ENCODE measurements at places on chromosomes 6 and 20.

DNA sequence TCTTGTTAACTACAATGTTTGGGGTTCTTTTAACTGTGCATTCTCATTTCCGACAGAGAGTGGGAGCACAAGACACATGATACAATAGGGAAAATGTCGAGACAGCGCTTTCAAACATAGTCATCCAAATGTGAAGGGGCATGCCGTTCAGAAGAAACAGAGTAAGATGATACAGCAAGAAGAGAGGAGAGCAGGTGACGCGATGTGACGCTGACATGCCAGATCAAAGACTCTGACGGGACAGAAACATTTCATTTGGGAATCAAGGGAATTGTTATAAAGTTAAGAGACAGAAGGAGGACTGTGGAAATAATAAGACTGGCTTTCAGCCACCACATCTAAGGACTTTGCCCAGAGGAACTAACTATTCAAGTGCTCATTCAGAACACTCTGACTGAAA, 117.4 kb downstream of the FAXC start:
- DNase-seq = no peak
- H3K27me3 ChIP-seq = peaks cover 5% of the 10 kb centered on the region
- no peaks in the 10 kb centered on the region for H3K36me3 ChIP-seq

- H3K36me3 ChIP-seq = no peaks in the 10 kb centered on the region
Observed at GRCh38 chr20:46901638-46902037, 7.0 kb downstream of the EYA2 start.

GRCh38 chr20:11813106-11813890, 104.4 kb upstream of the BTBD3 start:
- peaks cover 2% of the 10 kb centered on the region for H3K4me1 ChIP-seq
- DNase-seq = no peak
- H3K27ac ChIP-seq = no peak overlapping the region
- H3K4me3 ChIP-seq = no peak overlapping the region
- H3K27me3 ChIP-seq = no peaks in the 10 kb centered on the region
- no peaks in the 10 kb centered on the region for H3K36me3 ChIP-seq

GRCh38 chr6:126010040-126010439, 23.7 kb downstream of the TRMT11 start:
- no peak overlapping the region for H3K4me3 ChIP-seq
- no peaks in the 10 kb centered on the region for H3K27me3 ChIP-seq
- H3K27ac ChIP-seq = no peak overlapping the region
- no peak for DNase-seq

DNA sequence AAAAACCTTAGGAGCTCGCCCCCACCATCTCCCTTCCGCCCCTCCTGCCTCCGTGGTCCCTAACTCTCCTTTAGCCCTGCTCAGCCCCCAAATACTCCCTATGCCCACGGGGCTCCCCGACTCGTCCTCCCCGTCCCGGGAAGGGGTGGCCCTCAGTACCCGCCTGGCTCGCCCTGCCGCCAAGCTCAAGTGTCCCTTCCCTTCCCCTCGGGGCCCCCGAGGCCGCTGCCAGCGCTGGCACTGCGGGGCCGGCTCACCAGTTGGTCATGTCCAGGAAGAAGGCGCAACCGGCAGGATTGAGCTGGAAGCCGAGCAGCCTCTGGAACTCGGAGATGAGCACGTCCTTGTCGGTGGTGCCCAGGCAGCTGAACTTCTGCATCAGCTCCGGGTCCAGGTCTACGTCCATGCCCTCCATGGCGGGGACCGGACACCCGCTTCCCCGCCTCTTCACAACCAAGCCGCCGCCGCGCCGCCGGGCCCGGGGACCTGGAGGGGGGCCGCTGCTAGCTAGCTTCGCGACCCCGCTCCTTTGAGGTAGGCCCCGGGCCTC, 303 bp downstream of the ILRUN start:
- H3K4me1 ChIP-seq = peaks cover 6% of the 10 kb centered on the region
- no peaks in the 10 kb centered on the region for H3K27me3 ChIP-seq
- H3K4me3 ChIP-seq = peak overlapping the region; percentile 99

GRCh38 chr6:45478240-45478639, 100.5 kb upstream of the SUPT3H start:
- H3K36me3 ChIP-seq = no peaks in the 10 kb centered on the region
- no peaks in the 10 kb centered on the region for H3K27me3 ChIP-seq
- no peak overlapping the region for H3K4me3 ChIP-seq
- no peak overlapping the region for H3K27ac ChIP-seq
- peaks cover 7% of the 10 kb centered on the region for H3K4me1 ChIP-seq

- H3K4me3 ChIP-seq = no peak overlapping the region
- H3K36me3 ChIP-seq = no peaks in the 10 kb centered on the region
- H3K27me3 ChIP-seq = peaks cover 18% of the 10 kb centered on the region
- no peak overlapping the region for H3K27ac ChIP-seq
- DNase-seq = no peak
Observed at GRCh38 chr6:150272976-150273315, 95.9 kb upstream of the IYD start.

DNA sequence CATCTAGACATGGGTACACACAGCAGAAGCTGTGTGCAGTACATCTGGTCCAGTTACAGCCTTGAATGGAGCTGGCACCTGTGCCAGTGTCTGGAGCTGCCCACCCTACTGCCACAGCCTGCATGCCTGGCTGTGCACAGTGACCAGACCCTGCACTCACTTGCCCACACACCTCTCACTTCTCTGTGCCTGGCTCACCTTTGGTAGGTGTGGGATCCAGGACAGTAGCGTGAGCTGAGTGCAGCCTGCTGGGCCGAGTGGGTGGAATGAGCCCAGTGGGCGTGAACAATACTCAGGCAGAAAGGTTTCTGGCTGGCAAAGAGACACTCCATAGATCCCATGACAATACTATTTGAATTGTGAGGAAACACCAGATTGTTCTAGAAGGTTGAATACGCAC, 839.5 kb upstream of the FLRT3 start:
- H3K27ac ChIP-seq = no peak overlapping the region
- no peaks in the 10 kb centered on the region for H3K27me3 ChIP-seq
- no peaks in the 10 kb centered on the region for H3K36me3 ChIP-seq
- H3K4me1 ChIP-seq = no peaks in the 10 kb centered on the region
- no peak overlapping the region for H3K4me3 ChIP-seq

DNA sequence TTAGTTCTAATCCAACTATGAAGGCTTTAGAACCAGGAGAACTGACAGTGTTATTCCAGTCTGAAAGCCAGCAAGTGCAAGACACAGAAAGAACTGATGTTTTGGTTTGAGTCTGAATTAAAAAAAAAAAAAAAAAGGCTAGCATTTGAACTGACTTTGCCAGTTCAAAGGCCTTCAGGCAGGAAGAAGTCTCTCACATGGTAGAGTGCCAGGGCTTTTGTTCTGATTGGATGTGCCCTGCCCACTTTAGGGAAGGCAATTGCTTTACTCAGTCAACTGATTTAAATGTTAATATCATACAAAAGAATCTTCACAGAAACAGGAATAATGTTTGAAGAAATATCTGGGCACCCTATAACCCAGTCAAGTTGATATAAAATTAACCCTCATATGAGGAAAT, 212.2 kb downstream of the HIVEP2 start:
- H3K4me3 ChIP-seq = no peak overlapping the region
- H3K4me1 ChIP-seq = no peaks in the 10 kb centered on the region
- no peak overlapping the region for H3K27ac ChIP-seq
- H3K36me3 ChIP-seq = no peaks in the 10 kb centered on the region

- no peak overlapping the region for H3K4me3 ChIP-seq
- H3K4me1 ChIP-seq = peaks cover 3% of the 10 kb centered on the region
- H3K27me3 ChIP-seq = no peaks in the 10 kb centered on the region
- peak; percentile 70 for DNase-seq
- H3K27ac ChIP-seq = no peak overlapping the region
- H3K36me3 ChIP-seq = no peaks in the 10 kb centered on the region
Observed at GRCh38 chr6:144912474-144912873, 627.3 kb downstream of the UTRN start.

GRCh38 chr6:143688681-143689080, 10.9 kb downstream of the PHACTR2 start:
- peaks cover 8% of the 10 kb centered on the region for H3K4me1 ChIP-seq
- no peak for DNase-seq
- no peaks in the 10 kb centered on the region for H3K27me3 ChIP-seq

DNA sequence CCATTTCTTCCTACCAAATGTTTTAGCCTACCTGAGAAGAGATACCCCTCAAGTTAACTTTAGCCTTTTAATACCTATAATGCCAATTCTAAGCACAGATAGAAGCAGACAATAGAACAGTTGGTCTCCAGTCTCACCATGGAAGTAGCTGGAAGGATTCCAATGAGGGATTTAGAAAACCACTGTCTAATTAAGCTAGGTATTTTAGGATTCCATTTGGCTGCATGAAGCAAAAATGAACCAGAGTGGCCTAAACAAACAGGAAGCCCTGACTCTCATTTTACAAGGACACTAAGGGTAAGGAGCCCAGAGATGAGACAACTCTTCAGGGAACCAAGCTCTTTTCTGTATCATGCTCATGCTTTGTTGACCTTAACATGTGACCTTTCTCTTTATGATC, 199.2 kb downstream of the ALDH8A1 start:
- peak; percentile 26 for DNase-seq
- H3K4me1 ChIP-seq = peaks cover 5% of the 10 kb centered on the region
- H3K27ac ChIP-seq = no peak overlapping the region
- H3K36me3 ChIP-seq = no peaks in the 10 kb centered on the region

- H3K4me1 ChIP-seq = peaks cover 9% of the 10 kb centered on the region
- no peaks in the 10 kb centered on the region for H3K36me3 ChIP-seq
- no peaks in the 10 kb centered on the region for H3K27me3 ChIP-seq
- no peak for DNase-seq
Observed at GRCh38 chr20:58558486-58559367, 43.5 kb upstream of the APCDD1L start.

GRCh38 chr20:49354673-49355072, 76.8 kb upstream of the ZNFX1 start:
- H3K4me3 ChIP-seq = no peak overlapping the region
- no peaks in the 10 kb centered on the region for H3K4me1 ChIP-seq
- no peak overlapping the region for H3K27ac ChIP-seq
- DNase-seq = no peak
- no peaks in the 10 kb centered on the region for H3K36me3 ChIP-seq
- peaks cover 18% of the 10 kb centered on the region for H3K27me3 ChIP-seq

GRCh38 chr6:8219352-8219943, 117.1 kb upstream of the EEF1E1 start:
- peaks cover 3% of the 10 kb centered on the region for H3K27me3 ChIP-seq
- H3K4me3 ChIP-seq = no peak overlapping the region
- no peak overlapping the region for H3K27ac ChIP-seq
- no peaks in the 10 kb centered on the region for H3K36me3 ChIP-seq
- DNase-seq = peak; percentile 54
- H3K4me1 ChIP-seq = peaks cover 4% of the 10 kb centered on the region

DNA sequence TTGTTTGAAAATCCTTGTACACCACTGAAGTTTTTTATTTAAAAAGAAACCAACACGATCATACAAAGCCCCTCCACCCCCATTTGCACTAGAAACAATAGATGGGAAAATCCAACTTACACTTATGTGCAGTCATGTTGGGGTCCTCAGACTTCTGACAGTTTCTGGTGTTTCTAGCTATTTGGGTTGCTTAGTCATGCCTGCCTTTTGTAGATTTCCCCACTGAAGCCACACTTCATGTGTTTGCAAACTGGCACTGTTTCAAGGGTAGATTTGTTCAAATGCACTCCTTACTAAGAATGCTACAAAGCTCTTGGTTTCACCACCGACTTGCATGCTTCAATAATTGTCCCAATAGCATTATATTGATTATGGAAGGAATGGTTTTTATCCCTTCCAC, 1.5 kb downstream of the SH3BGRL2 start:
- no peak overlapping the region for H3K4me3 ChIP-seq
- peaks cover 3% of the 10 kb centered on the region for H3K4me1 ChIP-seq
- DNase-seq = no peak

- DNase-seq = no peak
- H3K4me1 ChIP-seq = peaks cover 52% of the 10 kb centered on the region
- peaks cover 10% of the 10 kb centered on the region for H3K36me3 ChIP-seq
- peak overlapping the region; percentile 44 for H3K27ac ChIP-seq
- H3K27me3 ChIP-seq = no peaks in the 10 kb centered on the region
Observed at GRCh38 chr6:157985378-157986155, 3.9 kb downstream of the SYNJ2 start.

GRCh38 chr6:42359021-42359420, 92.7 kb downstream of the TRERF1 start:
- H3K36me3 ChIP-seq = peaks cover 7% of the 10 kb centered on the region
- H3K4me1 ChIP-seq = peaks cover 7% of the 10 kb centered on the region
- H3K4me3 ChIP-seq = no peak overlapping the region
- no peak for DNase-seq
- no peaks in the 10 kb centered on the region for H3K27me3 ChIP-seq

- peaks cover 3% of the 10 kb centered on the region for H3K4me1 ChIP-seq
- no peaks in the 10 kb centered on the region for H3K36me3 ChIP-seq
- no peak for DNase-seq
- H3K27me3 ChIP-seq = no peaks in the 10 kb centered on the region
Observed at GRCh38 chr6:113461153-113461932, 395.8 kb upstream of the MARCKS start.

- H3K4me3 ChIP-seq = no peak overlapping the region
- no peaks in the 10 kb centered on the region for H3K27me3 ChIP-seq
- H3K27ac ChIP-seq = no peak overlapping the region
- peaks cover 73% of the 10 kb centered on the region for H3K36me3 ChIP-seq
Observed at GRCh38 chr20:58695895-58696375, 3.3 kb downstream of the NPEPL1 start.

DNA sequence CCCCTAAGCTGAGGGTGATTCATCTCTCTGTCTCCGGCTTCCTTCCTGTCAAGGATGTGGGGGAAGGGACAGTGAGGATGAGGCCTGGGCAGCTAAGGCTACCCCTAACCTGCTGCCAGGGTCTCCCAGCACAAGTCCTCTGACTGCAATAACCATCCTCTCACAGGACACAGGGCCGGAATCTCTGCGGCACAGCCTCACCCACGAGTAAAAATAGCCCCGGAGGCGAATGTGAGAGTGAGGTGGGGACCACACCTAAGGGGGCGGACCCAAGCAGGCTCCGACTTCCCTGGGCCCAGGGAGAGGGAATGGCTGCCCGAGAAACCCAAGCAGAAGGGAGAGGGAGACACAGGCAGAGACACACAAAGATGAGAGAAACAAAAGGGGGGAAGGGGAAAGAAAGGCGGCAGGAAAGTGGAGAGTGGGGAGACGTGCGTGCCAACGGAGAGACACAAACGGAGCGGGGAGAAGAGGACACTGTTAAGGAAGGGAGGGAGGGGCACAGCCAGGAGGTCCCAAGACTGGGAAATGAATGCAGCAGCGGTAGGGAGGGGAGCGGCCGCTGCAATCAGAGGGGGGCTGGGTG, 1.4 kb downstream of the CLIC1 start:
- H3K4me1 ChIP-seq = peaks cover 36% of the 10 kb centered on the region
- peak overlapping the region; percentile 100 for H3K4me3 ChIP-seq
- DNase-seq = peak; percentile 81
- H3K36me3 ChIP-seq = peaks cover 41% of the 10 kb centered on the region
- peak overlapping the region; percentile 97 for H3K27ac ChIP-seq

All from mesenchymal stem cell (in vitro differentiated cells and primary cell).